ENCODE measurements at places on chromosomes 5 and 9. TPM values are rescaled to one million over a fixed set of nuclear protein-coding genes. Genes with fewer than 3 reads are reported as not detected.

The HTR1A gene
- 0.35 TPM for total RNA-seq

The SV2C gene
- not detected for total RNA-seq

The FRMD3 gene
- total RNA-seq: 1.0 TPM

The PDCD1LG2 gene
- 1.9 TPM for total RNA-seq

The ZNF169 gene
- 5.9 TPM for total RNA-seq

The DMGDH gene
- 4.5 TPM for total RNA-seq

All from renal cortical epithelial cell (primary cell).